ENCODE measurements at places on chromosomes 16 and 17.
A peak's percentile ranks its signal among the peaks of the same experiment; 100 is the strongest.

DNA sequence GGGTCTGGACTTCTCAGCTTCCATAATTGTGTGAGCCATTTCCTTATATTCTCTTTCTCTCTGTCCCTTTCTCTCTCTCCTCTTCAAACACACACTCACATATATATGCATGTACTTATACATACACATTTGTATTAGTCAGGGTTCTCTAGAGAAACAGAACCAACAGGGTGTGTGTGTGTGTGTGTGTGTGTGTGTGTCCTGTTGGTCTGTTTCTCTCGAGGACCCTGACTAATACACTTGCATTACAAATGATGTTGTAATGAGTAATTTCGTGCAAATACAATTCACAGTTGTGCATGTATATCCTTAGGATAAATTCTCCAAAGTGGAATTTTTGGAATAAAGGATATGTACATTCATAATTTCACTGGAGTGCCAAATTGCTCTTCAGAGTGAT, 115.3 kb downstream of the NPIPB5 start:
- no peak for DNase-seq

- peak; percentile 30 for DNase-seq
Measured at GRCh38 chr16:10080051-10080772, 102.0 kb downstream of the GRIN2A start.

GRCh38 chr16:68217506-68217905, 18.4 kb downstream of the ESRP2 start:
- no peak for DNase-seq

DNA sequence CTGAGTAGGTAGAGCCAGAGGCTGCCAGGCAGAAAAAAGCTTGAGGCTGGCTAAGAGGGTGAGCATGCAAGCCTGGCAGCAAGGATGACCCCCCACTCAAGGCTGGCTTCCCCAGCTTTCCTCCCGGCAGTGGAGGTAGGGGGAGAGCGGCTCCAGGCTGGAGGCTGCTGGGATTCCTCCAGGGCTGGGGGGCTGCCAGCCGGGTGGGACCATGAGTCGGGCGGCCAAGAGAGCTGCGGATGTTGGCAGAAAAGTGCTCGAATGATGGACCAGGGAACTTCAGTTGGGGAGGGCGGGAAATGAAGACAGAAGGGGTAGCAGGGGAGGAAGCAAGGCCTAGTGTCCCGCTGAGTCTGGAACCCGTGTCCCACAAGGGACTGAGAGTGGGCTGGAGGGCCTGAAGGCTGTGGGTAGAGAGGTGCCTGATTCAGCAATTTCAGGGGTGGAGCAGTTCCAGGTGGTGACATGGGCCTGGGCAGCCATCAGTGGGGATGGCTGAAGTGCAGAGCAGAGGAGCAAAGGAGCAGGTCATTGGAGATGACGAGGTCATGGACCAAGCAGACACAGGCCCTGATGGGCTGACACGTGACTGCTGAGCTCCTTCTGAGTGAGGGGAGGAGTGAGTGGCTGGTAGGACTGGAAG, 20.3 kb downstream of the HSD11B2 start:
- DNase-seq: no peak

DNA sequence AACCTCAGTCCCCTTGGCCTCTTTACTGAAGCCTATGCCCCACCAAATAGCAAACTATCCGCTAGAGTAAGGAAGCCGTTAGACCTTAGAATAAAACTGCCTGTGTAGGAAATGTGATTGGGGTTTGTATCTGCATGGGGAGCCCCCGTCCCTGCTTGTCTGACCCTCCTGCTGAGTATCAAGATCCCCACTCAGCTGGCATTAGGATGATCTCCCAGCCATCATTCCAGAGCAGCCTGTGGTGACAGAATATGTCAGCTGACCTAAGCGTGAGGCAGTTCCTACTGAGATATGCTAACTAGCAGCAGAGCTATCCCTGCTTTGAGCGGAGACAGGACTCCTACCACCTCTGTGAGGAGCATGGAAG, 645 bp upstream of the GFOD2 start:
- peak; percentile 25 for DNase-seq

DNA sequence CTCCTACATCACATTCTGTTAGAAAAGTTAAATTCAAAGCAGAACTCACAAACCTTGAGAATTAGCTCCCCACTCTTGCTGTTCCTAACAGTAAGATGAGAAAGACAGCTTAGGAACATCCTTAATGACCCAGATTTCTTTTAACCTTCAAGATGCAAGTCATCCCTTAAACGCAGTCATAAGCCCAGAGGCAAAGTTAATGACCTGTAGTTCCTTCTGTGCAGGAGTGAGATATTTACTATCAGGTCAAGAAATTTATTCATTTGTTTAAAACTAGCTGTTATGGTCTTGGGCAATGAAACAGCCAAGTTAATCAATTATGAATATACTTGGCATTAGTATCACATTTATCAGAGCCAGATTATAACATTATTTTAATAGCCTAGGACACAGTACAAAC, 37.1 kb downstream of the NXPH3 start:
- no peak for DNase-seq

DNA sequence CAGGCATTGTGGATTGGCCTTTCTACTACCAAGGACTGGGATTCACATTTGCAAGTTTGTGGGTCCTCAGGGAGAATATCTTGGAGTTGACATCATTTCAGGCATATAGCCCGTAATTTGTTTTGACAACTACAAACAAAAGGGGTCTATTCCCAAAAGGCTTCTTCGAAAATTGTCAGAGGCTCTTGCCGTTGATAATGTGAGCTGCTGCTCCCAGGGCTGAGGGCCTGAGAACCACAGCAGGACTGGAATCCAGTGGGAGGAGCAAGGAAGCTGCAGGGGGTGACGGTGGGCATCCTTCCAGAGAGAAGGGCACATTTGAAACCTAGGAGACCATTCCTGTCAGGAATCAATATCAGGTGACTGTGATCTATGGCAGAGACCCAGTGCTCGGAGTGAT, 761.6 kb upstream of the RBFOX1 start:
- DNase-seq: no peak

- no peak for DNase-seq
Measured at GRCh38 chr16:87939562-87940423, 3.5 kb upstream of the CA5A start.

DNA sequence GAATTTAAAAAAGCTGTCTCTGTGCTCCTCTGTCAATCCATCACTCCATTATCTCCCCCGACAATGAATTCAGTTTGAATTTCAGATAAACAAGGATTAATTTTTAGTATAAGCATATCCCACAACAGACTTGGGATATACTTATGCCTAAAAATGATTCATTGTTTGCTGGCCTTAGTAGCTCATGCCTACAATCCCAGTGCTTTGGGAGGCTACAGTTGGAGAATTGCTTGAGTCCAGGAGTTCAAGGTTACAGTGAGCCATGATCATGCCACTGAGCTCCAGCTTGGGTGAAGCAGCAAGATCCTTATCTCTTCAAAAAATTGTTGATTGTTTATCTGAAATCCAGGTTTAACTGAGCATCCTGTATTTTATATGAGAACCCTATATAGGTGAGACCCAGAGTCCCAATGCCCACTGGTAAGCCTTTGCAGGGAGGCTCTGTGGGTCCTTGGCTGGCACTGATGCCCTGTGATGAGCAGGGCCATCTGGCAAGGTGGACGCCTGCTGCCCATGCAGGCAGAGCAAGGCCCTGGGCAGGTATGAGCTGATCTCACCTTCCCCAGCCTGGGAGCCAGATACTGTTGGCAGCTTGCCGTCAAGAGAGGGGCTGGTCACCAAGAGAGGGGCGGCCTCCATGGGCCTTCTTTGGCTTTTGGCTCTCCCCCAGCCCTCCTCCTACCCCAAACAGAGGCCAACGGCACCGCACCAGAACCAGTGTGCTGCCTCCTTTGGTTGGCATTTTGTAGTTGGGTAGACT, 158.7 kb downstream of the SEC14L1 start:
- DNase-seq: no peak

DNA sequence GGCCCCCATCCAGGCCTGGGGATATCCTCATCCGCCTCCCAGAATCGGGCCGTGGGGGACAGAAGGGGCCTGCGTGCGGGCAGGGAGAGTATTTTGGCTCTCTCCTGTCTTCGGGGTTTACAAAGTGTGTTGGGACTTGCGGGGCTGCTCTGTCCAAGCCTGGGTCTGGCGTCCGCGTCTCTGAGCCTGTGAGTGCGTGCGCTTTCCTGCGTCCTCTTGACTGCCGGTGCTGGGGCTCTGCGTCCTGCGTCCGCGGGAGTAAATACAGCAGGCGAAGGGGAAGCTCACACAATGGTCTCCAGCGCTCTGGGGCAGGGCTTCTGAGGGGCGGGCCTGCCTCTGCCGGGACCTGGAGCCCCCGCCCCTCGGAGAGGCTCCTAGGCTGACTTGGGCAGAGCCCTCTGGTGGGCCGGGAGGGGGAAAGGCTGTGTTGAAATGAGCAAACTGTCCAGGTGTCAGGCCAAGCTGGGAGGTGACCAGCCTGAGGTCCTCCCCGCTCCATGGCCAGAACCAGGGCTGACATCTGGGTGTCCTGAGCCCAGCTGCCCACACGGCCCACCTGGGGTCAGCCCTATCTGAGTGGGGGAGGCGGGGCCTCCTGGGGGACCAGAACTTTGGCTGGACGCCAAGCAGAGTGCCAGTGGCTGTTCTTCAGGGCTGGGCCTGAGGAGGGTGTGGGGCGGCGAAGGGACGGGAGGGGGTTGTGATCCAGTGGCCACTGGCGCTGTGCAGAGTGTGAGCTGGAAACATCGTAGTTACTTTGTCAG, 233.6 kb downstream of the SEC14L1 start:
- DNase-seq: no peak

DNA sequence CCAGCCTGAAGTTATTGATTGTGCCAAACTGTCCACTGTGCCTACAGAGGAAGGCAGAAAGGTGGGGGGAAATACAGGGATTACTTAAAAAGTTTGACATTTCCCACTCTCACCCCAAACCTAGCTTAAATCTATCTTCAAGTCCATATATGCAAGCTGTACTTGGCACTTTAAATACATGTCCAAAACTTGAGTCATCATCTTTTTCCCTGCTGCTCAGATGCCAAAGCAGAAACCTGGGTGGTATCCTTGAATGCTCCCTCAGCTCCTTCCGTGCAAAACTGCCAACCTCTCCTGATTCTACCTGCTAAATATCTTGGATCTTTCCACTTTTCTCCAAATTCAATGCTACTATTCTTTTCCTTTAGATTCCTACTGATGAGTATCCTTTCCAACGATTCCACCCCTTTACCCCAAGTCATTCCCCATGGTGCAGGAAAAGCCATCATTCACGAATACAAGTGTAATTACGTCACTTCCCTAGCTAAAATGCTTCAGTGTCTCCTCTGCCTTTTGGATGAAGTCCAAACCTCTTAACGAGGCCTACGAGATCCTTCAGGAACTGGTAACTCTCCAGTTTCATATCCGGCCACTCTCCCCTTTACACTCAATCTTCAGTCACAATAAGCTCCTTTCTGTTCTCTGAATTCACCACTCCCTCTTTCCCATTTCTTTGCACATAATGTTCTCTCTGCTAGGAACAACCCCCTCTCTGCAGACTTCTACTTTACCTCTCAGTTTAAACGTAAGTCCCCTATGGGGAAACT, 9.3 kb downstream of the BECN1 start:
- DNase-seq: no peak

GRCh38 chr17:62950067-62950466, 16.0 kb upstream of the TANC2 start:
- DNase-seq: no peak

DNA sequence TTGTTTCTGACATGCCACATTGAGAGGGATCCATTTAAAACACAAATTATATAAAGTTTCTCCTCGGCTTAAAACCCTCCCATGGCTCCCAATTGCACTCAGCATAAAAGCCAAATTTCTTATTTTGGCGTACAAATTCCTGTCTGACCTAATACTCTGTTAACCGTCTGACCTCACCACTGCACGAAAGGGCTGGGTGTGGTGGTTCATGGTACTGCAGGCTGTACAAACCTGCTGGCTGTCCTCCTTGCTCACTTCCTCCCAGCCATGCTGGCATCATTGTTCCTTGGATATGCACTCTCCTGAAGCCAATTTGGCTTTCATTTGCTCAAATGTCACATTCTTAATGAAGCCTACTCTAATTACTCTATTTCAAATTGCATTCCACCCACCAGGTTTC, 301.6 kb upstream of the C16orf82 start:
- no peak for DNase-seq

DNA sequence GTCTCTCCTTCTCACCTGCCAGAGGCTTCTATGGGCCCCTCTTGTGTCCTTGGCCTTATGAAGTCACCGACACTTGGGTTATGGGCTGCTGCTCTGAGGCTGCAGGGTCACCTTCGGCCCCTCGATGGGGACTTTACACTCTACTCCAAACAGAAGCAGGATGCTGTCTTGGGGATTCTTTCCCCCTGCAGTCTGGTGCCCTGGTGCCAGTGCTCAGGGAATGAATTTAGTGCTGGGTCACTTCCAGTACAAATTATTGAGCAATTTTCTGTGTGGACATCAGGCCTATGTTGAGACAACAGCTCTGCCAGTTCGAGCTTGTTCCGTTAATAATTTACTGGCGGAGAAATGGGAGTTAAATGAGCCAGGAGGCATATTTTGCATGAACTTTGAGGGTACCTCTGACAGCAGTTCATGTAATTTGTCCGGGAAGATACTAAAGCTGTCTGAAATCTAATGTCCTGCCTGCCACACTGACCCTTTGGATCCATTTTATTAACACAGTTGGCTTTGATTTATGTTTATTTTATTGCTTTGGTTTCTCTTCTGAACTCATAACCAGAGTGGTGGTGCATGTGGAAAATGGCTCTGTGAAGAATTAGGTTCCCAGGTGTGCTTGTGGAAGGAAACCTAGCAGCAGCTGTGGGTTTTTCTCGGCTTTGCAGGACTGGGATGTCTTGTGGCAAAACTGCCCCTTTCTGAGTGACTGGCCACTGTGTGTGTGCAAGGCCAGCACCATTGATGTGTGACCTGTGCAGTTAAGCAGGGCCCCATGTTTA, 34.1 kb upstream of the DHX8 start:
- DNase-seq: no peak

DNA sequence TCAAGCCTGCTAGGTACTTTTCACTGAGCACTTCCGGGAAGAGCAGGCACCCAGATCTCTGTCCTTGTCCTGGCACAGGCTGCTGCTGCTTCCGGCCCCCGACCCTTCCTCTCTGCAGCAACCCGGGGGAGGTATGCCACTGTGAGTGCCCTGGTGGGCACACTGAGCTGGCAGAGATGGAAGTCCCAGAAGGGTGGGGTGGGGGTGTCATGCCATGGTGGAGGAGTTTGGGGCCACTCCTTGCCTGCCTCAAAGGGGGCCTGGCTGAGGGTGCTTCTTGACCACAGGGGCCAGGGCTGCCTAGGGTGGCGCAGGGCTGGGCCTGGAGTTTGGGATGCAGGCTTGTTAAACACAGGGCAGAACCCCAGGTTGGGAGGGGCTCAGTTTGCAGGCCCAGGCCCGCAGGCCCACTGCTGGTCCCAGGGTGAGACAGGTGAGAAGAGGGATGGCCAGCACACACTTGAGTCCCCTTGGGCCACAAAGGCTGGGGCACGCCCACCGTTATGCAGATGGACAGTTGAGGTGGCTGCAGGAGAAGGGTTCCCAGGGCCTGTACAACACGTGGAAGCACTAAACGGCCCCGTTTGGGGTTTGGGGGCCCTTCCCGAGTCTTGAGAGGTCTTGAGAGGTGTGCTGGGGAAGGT, 8.7 kb downstream of the TMEM235 start:
- DNase-seq: no peak

GRCh38 chr16:53094013-53094630, 39.3 kb downstream of the CHD9 start:
- no peak for DNase-seq

- DNase-seq: no peak
Measured at GRCh38 chr17:11857006-11857405, 140.3 kb downstream of the ZNF18 start.
